ENCODE measurements at places on chromosomes 6 and 20.

DNA sequence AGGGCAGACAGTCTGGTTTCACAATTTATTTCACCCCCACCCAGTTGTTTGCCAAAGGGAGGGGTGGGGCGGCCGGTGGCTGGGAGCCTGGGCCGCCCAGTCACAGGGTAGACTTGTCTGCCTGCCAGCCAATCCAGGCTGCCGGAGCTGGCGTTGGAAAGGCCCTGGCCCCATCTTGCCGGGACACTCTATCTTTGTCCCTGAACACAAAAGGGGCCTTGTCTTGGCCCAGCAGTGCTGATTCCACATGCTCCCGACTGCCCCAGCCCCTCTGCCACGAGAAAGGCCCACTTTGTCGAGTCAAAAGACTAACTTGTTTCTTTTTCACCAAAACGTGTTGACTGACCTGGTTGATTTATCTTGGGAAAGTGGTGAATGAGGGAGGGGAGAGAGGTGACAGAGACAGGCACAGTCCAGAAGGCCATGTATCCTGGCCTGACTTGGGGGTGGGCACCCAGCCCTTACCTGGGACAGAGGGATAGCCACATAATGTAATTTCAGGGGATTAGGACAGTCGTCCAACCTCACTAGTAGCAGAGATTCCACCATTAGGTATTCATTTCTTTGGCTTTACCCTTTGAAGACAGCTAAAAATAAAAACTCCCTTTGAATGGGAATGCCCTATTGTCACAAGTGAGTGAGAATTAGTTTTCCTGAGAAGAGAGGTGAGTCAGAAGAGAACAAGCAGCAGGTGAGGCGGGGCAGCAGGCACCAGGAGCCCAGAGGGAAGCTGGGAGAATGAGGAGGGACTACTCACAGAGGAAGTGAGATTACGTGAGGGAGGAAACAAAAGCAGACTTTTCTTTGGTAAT is 67.0 kb upstream of the SIRPA start:
- DNase-seq: no peak

- DNase-seq: no peak
Observed at GRCh38 chr6:53014063-53014462, 19.0 kb upstream of the GSTA4 start.

- DNase-seq: no peak
Observed at GRCh38 chr6:14578994-14579393, 461.4 kb downstream of the CD83 start.

- peak; percentile 6 for DNase-seq
Observed at GRCh38 chr6:22364306-22364705, 67.5 kb upstream of the PRL start.

- DNase-seq: peak; percentile 33
Observed at GRCh38 chr6:107977283-107977682, 19.3 kb upstream of the SEC63 start.

Data from DMS79 treated with DMSO at 0.1 percent for 48 hours (cell line).